ENCODE measurements at places on chromosomes 16 and 17.
A peak's percentile ranks its signal among the peaks of the same experiment; 100 is the strongest.

GRCh38 chr17:16512011-16512410, 20.0 kb upstream of the LRRC75A start:
- no peak for DNase-seq

DNA sequence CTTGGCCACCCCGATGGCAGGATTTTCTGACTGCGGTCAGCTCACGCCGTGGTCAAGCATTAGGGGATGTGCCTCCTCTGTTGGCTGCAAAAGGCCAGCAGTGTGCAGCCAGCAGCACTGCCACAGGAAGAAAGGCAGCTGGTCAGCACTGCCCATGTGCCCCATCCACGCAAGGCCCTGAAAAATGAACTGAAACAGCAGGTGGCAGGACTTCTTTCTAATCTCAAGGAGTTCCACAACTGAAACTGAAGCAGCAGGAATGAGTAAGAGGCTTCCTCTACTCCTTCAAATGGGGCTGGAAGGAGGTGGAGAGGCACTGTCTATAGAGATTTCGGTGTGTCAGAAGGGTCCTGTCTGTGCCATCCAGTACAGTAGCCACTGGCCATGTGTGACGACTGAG, 3.2 kb downstream of the ZNF500 start:
- no peak for DNase-seq

DNA sequence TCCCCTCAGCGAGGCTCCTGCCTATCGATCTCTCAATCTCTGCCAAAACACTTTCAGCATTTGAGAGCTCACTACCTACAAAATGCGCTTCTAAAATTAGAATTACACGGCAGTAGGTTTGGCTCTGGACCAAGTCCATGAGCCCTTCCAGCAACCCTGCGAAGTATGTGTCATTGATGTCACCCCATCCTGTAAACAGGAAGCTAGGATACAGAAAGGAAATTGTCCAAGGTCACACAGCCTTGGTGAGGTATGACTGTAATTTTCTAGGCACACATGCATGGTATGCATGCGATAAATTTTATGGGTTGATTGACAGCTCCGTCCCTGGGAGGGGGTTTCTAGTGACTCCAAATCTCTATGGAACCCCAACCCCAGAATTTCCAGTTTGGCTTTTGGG, 330.3 kb upstream of the CDH5 start:
- DNase-seq = peak; percentile 5

DNA sequence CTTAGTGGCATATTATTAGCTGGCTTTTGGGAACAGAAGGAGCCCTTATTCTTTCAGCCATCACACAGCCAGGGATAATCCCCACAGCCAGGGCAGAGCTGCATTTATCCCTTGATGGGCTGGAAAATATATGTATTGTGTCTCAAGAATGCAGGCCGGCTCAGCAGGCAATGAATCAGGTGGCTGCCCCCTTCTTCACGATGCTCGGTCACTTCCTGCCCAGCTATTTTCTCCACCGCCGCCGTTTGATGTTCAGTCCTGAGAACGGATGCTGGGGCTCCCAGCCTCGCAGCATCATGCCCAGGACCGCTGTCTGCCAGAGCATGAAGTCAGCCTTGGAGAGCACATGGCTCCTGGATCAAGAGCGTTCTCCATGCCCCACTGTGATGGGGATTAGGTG, 4.3 kb upstream of the MYH3 start:
- no peak for DNase-seq

GRCh38 chr16:68659412-68660358, 14.6 kb downstream of the CDH3 start:
- no peak for DNase-seq

- no peak for DNase-seq
Measured at GRCh38 chr17:64073771-64074703, 53.6 kb upstream of the ICAM2 start.

- DNase-seq = no peak
Measured at GRCh38 chr16:80936410-80936809, 70.3 kb downstream of the CMC2 start.
